Panc1 (cell line): ENCODE measurements at places on chromosomes 4 and X. TPM values are rescaled to one million over a fixed set of nuclear protein-coding genes. Genes with fewer than 3 reads are reported as not detected.

DNA sequence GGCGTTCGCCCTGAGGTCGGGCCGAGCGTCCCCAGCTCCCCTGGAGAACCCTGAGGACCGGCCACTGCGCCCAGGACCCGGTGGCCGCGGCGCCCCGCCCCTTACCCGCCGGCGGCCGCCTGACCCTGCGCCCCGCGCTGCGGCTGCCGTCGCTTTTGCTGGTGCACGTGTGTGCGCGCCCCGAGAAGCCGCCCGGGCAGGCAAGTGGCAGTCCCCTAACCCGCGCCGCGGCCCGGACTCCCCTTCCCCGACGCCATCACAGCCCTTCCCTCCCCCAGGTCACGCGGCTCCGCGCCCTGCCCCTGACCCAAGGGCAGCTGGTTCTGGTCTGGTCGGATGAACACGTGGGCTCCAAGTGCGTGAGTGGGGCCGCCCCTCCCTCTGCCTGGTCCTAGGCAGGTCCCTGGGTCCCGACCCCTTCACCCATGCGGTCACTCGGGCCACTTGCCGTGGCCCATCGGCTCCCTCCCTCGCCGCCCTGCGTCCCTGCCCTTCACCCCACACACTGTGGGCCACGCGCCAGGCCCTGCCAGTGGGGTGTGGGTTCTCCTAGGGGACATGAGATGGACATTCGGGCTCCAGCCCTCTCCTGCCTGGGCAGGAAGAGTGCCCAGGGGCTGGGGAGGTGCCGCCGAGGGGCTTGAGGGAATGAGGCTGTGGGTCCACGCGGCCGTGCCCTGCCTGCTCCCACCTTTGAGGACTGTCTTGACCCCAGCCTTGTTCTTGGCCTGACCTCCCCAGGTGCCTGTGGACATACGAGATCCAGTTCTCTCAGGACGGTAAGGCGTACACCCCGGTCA lies 8.0 kb upstream of the FGFRL1 start:
- no peak overlapping the region for H3K27ac ChIP-seq
- no peaks in the 10 kb centered on the region for H3K27me3 ChIP-seq
- H3K36me3 ChIP-seq = no peaks in the 10 kb centered on the region
- no peak overlapping the region for H3K4me3 ChIP-seq
- no peaks in the 10 kb centered on the region for H3K4me1 ChIP-seq

- no peak overlapping the region for H3K4me3 ChIP-seq
- no peaks in the 10 kb centered on the region for H3K36me3 ChIP-seq
- no peaks in the 10 kb centered on the region for H3K4me1 ChIP-seq
- no peak for DNase-seq
These were observed 166.1 kb downstream of the BCOR start for GRCh38 chrX:39931529-39932282.

DNA sequence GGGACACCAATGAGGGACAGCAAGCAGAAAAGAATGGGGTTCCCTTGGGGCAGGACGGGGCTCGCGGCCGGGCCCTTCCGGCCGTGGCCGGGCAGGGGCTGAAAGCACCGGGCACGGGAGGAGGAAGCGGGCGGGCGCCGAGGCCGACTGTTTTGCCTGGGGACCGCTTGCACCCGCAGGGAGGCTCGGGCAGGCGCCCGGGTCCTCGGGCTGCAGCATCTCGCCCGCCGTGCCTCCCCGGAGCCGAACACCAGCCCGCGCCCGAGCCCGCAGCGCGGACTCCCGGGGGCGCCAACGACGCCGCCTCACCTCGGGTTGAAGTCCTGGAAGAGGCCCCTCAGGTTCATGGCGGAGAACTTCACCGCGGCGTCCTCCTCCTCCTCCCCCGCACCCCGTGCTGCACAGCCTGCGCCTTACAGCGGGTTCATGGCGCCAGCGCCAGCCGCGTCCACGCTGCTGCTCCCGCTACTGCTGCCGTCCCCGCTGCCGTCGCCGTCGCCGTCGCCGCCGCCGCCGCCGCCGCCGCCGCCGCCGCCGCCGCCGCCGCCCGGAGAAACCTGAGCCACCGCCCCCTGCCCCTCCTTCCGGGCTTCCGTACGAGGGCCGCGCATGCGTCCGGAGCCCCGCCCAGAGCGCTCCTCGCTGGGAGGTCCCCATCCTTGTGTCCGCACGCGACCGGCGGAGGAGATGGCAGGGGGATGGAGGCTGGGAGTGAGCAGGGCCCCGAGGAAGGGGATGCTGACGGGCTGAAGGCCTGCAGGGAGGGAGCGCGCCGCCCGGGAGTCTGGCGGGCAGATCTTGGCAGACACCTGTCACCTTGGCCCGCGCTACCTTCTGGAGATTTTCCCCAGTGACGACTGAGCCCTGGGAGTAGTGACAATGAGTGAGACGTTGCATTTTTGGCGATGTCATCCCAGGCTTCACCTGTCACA lies at the start of gene TMEM185A:
Gene TMEM185A, minus strand, starts transcription at position 559 of the 932 bp plus-strand sequence. Its CDS starts 212 bp downstream, at position 347.
- H3K4me1 ChIP-seq = peaks cover 16% of the 10 kb centered on the region
- no peak for DNase-seq
- H3K27ac ChIP-seq = peak within 1 kb of the TSS; percentile 78

DNA sequence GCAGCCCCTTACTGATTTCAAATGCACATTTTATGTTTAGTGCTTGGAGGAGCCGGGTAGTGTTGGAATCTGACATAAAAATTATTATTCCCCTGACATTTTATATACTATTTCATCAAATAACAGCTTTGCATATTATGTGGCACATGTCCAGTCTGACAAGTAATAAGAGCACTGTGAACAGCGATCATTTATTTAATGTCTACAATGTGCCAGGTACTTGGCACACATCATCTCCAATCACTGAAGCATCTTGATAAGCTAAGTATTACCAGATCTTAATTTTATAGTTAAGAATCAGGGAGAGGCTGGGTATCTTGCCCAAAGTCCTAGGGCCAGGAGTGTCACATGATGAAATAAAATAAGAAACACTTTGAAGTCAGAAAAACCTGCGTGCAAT lies 197.2 kb downstream of the NR3C2 start:
- H3K36me3 ChIP-seq = no peaks in the 10 kb centered on the region
- H3K4me3 ChIP-seq = no peak overlapping the region
- H3K27me3 ChIP-seq = no peaks in the 10 kb centered on the region
- no peak overlapping the region for H3K27ac ChIP-seq

GRCh38 chr4:158538911-158539310 lies 17.2 kb downstream of the RXFP1 start:
- no peaks in the 10 kb centered on the region for H3K4me1 ChIP-seq
- H3K36me3 ChIP-seq = no peaks in the 10 kb centered on the region
- H3K27me3 ChIP-seq = no peaks in the 10 kb centered on the region
- H3K4me3 ChIP-seq = no peak overlapping the region
- DNase-seq = no peak

DNA sequence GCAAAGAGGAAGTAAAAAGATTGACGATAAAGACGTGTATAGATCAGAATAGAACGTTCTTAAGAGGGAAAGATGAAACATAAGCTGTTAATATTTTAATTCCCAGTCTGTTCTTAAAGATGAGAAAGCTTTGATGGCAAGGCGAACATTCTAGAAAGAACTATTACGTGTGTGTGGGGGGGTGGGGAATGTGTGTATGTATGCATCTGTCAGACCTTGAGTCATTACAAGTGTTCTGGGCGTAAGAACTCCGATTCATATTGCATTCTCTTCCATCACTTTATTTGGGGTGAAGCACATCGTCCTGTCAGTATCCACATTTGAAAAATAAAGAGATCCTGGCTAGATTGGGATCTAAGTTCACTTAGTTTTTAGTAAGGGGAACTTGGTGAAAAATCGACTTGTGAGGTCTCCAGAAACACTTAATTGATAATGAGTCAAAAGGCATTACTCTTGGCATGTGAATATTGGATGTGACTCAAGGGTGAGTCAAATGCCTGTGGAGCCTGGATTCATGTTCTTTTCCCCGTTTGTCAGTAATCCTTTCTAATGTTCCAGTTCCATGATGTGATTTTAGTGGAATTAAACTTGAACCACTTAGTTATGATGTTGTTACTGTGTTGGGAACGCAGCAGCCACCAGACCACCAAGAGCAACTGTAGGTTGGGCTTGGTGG lies 3.1 kb downstream of the SMS start:
- DNase-seq = peak; percentile 61
- peaks cover 15% of the 10 kb centered on the region for H3K4me1 ChIP-seq
- no peaks in the 10 kb centered on the region for H3K27me3 ChIP-seq
- peak overlapping the region; percentile 54 for H3K4me3 ChIP-seq

DNA sequence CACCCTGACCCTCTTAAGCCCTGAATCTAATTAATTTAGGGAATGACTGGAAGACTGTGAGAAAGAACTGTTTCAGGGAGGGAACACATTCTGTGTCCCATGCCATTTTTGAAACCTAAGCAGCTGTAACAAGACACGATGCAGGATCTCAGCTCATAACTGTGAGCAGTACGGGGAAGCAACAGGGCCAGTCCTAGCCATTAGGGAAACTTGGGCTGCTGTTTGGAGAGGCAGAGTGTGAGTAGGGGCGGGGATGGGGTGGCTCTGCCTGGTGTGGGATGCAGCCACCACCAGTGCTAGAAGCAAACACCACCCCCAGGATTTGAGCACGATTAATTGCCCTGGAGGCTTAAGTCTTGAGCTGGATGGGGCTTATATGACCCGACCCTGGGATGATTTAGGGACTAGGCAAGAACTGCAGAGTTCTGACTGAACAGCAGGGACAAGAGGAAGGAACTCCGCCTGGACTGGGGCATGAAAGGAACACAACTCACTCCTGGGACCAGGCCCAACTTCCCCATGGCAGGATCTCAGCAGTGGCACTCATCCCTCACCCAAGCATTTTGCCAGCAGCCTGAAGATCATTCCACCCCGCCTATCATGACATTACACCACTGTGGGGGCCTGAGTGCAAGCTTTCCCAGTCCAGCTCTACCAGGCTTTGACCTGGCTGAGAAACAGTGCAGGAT lies 43.1 kb downstream of the ATRX start:
- no peaks in the 10 kb centered on the region for H3K27me3 ChIP-seq
- H3K36me3 ChIP-seq = no peaks in the 10 kb centered on the region
- no peak overlapping the region for H3K4me3 ChIP-seq
- DNase-seq = no peak

DNA sequence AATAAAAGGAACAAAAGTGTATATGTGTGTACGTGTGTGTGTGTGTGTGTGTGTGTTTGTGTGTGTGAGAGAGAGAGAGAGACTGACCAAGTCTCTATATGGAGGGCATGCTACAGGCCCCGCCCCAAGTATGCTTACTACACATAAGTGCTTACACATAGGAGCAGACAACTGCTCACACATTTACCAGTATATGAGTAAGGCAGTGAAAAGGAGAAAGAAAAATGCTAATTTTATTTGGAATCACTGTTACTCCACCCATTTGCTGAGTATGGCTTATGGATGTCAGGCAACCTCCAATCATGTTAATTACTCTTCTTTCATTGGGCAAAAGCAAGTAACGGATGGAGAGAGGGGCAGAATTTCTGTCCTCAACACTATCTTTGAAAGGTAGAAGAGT lies 107.6 kb upstream of the STK26 start:
- H3K27me3 ChIP-seq = no peaks in the 10 kb centered on the region; the same call in 1 of the 2 replicates
- H3K36me3 ChIP-seq = no peaks in the 10 kb centered on the region
- H3K27ac ChIP-seq = no peak overlapping the region
- H3K4me1 ChIP-seq = no peaks in the 10 kb centered on the region

- H3K36me3 ChIP-seq = no peaks in the 10 kb centered on the region
- no peaks in the 10 kb centered on the region for H3K27me3 ChIP-seq
- no peak for DNase-seq
These were observed 174.8 kb downstream of the HHIP start for GRCh38 chr4:144820728-144821085.

Gene VCX3A
- not detected for total RNA-seq

Gene SUV39H1
- total RNA-seq = 25.6 TPM

Gene CSTF2
- total RNA-seq = 40.9 TPM
